Thoracic aorta (tissue), 2 donors: ENCODE measurements at places on chromosomes 16 and 17. TPM values are rescaled to one million over a fixed set of nuclear protein-coding genes. Genes with fewer than 3 reads are reported as not detected.

SEC14L5 gene
- 4.6 TPM for total RNA-seq

DRC3 gene
- total RNA-seq, result 0.27 TPM

TENT4B gene
- total RNA-seq, result 15.0 TPM

TLCD3A gene
- 7.3 TPM for total RNA-seq

SHBG gene
- total RNA-seq, result not detected

DNA sequence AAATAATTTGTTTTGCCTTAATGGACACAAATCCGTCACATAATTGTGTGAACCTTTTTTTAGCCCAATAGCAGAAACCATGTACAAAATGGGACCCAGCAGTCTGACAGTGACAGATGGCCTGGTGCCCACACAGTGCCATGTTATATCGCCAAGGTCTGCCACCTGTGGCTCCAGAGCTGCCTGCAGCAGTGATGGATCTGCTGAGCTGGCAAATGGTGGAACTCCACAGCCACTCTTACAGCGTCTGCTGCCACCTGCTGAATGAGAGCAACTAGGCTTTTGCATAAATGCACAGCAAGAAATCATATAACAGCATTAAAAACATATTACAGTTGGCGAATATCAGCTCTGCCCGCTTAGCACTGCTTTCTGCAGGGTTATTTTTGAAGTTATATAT is 59.4 kb downstream of the NUP93 start:
- no peak overlapping the region for H3K27ac ChIP-seq
- no peaks in the 10 kb centered on the region for H3K27me3 ChIP-seq
- DNase-seq, result no peak
- H3K4me1 ChIP-seq, result no peaks in the 10 kb centered on the region

- no peaks in the 10 kb centered on the region for H3K36me3 ChIP-seq
- no peak for DNase-seq
- H3K27ac ChIP-seq, result no peak overlapping the region
- peaks cover 12% of the 10 kb centered on the region for H3K4me1 ChIP-seq
These were observed 3.2 kb downstream of the SLC22A31 start for GRCh38 chr16:89197033-89197632.

GRCh38 chr17:16927641-16928321 is 44.1 kb downstream of the TNFRSF13B start:
- no peak overlapping the region for H3K27ac ChIP-seq
- no peaks in the 10 kb centered on the region for H3K36me3 ChIP-seq
- no peaks in the 10 kb centered on the region for H3K27me3 ChIP-seq
- H3K4me3 ChIP-seq, result no peak overlapping the region
- no peak for DNase-seq
- no peaks in the 10 kb centered on the region for H3K4me1 ChIP-seq

DNA sequence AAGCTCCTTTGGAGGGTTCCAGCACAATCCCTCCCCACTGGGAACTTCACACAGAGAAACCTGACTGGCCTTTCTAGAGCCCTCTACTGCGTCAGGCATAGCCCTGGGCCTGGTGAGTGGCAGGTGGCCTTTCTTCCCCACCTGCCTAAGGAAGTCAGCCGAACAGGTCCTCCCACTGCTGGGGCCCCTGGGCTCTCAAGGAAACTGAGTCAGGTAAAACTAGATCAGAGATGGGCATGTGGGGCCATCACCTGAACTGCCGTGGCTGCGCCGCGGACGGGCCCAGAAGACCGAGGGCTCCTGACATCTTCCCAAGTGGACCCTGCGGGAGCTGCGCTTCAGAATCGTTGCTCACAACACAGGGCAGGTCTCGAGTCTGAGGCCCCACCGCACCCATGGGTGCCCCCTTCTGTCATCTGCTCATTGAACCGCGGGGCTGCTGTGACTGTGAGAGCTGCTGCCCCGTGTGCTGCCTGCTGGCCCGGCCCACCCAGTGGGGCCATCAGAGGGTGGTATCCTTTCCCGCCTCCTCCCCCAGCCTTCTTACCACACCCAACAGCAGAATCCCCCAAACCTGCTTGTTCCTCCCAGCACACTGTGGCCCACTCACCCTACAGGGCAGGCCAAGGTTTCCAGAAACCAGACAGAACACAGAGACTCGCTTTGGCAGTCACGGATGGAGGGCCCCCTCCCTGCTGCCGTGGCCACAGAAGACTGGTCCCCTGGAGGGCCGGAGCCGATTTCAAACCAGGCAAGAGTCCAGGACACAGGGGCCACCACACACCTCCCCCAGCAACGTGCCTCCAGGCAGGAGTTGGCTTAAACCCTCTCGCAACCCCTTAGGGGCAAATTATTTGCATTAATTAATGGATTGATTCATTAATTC is 81.1 kb downstream of the TBC1D16 start:
- H3K36me3 ChIP-seq, result no peaks in the 10 kb centered on the region
- no peak overlapping the region for H3K4me3 ChIP-seq
- H3K4me1 ChIP-seq, result peaks cover 23% of the 10 kb centered on the region
- no peak overlapping the region for H3K27ac ChIP-seq

DNA sequence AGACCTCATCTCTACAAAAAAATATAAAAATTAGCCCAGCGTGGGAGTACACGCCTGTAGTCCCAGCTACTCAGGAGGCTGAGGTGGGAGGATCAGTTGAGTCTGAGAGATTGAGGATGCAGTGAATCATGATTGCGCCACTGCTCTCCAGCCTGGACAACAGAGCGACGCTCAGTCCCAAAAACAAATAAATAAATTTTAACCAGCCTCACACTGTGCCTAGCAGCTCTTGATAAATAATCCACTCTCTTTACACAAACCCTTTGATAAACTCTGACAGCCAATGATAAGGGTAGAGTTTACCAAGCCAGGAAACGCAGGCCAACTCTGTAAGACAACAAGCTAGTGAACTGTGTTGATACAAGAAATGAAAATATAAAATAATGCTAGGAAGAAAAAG is 32.7 kb downstream of the LITAF start:
- no peak for DNase-seq
- no peak overlapping the region for H3K4me3 ChIP-seq
- no peaks in the 10 kb centered on the region for H3K27me3 ChIP-seq
- no peaks in the 10 kb centered on the region for H3K4me1 ChIP-seq

DNA sequence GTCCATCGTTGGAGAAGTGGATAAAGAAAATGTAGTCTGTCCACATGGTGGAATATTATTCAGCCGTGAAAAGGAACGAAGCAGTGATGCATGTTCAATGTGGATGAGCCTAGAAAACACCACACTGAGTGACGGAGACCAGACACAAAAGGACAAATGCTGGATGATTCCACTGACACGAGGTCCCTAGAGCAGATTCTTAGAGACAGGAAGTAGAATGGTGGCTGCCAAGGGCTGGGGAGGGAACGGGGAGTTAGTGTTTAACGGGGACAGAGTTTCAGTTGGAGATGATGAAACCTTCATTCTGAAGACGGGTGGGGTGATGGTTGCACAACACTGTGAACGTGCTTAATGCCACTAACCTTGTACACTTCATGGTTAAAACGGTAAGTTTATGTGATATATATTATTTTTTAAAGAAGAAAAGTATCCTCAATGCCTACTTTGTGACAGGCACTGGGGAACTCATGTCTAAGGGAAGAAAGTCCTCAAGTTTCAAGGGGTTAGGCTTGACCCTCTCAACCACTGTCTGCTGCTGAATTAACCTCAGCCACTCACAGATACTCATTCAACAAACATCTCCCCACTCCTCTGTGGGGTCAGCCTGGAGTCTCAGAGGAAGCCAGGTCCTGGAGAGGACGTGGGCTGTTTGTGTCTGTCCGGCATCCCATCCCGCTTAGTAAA is 17.6 kb downstream of the C16orf74 start:
- DNase-seq, result no peak
- no peak overlapping the region for H3K4me3 ChIP-seq
- H3K27ac ChIP-seq, result no peak overlapping the region
- H3K27me3 ChIP-seq, result no peaks in the 10 kb centered on the region
- H3K36me3 ChIP-seq, result no peaks in the 10 kb centered on the region
